ENCODE measurements at places on chromosomes 4 and X.
A peak's percentile ranks its signal among the peaks of the same experiment; 100 is the strongest.

DNA sequence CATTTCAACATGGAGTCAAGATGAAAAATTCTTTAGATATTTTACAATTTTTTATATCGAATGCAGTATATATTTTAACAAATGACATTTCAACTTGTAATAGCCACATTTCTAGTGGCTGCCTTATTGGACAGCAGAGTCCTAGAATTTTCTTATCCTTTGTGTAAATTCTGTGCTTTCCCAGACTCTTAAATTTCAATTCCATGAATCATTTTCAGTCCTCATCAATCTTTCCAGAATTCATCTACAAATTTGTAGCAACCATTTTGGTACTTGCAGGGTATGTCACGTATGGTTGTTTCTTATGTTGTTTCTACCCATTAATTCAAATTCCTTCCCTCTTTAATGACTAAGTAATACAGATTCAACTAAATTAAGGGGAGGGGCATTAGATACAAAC, 2.7 kb downstream of the PAICS start:
- DNase-seq = no peak

- no peak for DNase-seq
These were observed 168.4 kb downstream of the MAD2L1 start for GRCh38 chr4:119898211-119898610.

DNA sequence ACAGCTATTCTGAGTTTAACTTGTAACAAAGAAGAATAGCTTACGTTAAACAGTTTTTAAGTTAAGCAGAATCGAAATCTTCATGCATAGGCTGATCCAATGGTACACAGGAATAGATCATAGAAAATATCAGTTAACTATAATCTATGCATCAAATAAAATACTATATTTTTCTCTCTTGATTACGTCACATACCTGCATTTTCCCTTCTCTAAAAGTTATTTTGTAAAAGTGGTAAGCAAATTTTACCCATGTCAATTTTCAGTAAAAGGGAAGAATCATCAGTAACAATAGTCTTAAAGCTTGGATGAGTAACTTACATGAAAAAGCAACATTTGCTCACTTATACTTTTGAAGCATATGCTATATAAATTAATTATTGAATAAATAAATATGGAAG, 692.4 kb downstream of the FAT4 start:
- DNase-seq = no peak

- DNase-seq = no peak
These were observed 142.3 kb downstream of the AFAP1 start for GRCh38 chr4:7797330-7797729.

DNA sequence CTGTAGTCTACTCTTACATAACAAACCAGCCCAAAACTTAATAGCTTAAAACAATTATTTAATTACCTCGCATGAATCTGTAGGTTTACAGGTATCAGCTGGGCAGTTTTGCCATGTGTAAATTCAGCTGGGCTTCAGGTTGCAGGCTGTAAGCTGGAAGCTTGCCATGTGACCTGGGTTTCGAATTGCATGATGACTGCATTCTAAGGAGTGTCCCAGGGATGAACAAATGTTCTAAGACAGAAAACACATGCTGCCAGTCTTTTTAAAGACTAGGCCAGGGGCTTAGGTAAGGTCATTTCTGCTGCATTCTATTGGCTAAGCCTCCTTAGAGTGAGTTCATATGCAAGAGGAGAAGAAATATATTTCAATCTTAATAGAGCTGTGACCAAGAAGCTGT, 44.8 kb downstream of the GRIA2 start:
- peak; percentile 7 for DNase-seq

GRCh38 chr4:125739760-125740159, 425.0 kb downstream of the FAT4 start:
- peak; percentile 90 for DNase-seq

- peak; percentile 87 for DNase-seq
These were observed 36.9 kb downstream of the SORBS2 start for GRCh38 chr4:185774845-185775680.

- no peak for DNase-seq
These were observed 125.1 kb downstream of the CAMK2D start for GRCh38 chr4:113636438-113636818.

GRCh38 chr4:60657807-60658206, 542.3 kb upstream of the ADGRL3 start:
- peak; percentile 9 for DNase-seq

DNA sequence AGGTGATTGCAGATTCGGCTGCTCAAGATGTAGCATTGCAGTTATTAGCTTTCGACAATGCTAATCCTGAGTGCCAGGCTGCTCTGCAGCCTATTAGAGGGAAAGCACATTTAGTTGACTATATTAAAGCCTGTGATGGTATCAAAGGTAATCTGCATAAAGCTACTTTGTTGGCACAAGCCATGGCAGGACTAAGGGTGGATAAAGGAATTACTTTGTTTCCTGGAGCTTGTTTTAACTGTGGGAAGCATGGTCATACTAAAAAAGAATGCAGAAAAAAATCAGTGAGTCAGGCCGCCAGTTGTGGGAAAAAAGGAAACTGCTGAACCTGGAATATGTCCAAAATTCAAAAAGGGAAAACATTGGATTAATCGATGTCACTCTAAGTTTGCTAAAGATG, 154.9 kb upstream of the TECRL start:
- peak; percentile 3 for DNase-seq

DNA sequence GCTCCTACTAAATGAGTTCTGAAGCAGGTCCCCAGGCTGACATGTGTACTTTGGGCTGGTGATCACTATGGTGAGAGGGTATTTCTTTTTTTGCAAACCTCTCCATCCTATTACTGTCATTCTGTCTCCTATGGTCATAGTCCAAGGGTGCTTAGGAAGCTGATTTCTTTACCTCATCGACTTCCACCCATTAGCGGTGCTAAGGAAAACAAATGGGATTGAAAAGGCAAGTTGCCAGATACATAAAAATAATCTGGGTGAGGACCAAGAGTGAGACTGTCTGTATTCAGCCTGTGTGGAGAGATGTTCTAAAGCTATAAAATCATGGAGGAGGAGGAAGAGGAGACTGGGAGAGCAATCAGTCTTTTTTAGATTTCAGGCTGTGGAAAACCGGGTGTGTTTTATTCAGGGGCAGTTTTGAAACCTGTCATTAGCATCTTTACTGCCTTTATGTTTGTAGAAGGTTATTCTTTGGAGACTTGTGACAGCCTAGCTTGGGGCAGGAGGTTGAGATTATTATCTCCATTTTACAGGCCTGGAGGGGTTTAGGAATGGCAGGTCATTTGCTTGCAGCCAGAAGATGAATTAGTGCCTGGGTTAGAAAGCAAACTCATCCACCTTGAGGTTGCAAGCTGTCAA, 1.9 kb downstream of the TMEM164 start:
- no peak for DNase-seq

All from fibroblast of pulmonary artery (primary cell).